ENCODE measurements at places on chromosomes 5 and 9.

DNA sequence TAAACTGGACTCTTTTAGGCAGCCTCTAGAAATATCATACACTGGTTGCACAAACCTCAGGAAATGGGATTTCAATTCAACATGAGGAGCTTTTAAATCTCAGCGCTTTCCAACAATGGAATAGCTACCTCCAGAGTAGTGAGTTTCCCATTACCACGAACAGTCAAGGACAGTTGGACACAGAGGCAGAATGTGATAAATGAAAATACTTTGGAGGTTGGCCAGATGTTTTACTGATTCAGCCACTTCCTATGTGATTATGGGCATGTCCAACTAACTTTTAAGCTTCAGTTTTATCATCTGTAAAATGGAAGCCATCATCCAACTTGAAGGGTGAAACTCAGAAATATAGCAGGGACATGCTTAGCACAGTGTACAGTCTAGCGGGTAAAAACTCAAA is 2.1 kb downstream of the FBXW2 start:
- no peak for DNase-seq

DNA sequence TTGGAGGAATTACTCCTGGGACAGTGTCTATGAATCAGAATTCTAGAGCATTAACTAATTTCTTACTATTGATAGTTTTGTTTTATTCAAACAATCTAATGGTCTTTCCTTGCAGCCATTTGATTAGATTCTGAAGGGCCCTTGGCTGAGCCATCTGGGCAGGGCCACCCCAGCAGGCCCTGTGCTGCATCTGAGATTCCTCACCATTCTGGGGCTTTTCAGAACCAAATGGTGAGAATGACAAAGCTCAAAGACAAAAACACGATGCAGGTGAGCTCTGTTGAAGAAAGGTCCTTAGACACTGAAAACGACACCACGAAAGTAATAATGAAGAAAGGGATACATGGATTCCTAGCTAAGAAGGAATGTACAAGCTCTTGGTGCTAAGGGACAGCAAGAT is 321.0 kb upstream of the IRX4 start:
- no peak for DNase-seq

DNA sequence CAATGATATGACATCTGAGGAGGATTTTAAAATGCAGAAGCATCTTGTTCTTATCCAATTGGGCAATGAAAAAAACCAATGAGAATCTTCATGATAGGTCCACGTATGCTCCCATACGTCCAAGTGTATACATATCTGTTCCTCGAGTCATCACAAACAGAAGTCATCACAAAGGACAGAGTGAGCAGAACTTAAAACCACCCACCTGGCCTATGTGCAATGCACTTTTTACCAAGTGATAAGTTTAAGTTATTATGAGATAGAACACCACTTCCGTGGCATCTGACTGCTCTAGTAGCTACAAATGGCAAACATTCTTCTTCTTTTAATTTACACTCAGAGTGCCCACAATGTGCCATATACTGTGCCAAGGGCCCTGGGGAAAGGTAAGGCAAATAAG is 82.4 kb downstream of the PPP2R2B start:
- no peak for DNase-seq

- no peak for DNase-seq
Observed at GRCh38 chr5:84602371-84602771, 217.7 kb upstream of the EDIL3 start.

DNA sequence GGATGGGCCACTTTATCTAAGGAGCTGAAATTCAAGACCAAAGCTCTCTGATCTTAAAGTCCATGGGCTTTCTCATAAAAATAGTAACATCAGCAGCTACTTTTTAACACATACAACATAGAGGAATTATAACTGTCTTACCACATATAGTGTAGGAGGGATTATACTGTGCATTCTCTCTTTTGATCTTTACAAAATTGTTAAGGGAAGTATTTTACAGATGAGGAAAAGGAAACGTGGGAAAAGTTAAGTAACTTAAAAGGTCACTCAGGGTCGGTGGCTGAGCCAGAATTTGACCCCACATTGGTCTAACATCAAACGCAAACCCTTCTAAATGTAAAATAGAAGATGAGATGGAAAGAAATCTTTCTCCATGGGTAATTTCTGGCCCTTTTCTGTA is 38.4 kb downstream of the ZNF608 start:
- no peak for DNase-seq

DNA sequence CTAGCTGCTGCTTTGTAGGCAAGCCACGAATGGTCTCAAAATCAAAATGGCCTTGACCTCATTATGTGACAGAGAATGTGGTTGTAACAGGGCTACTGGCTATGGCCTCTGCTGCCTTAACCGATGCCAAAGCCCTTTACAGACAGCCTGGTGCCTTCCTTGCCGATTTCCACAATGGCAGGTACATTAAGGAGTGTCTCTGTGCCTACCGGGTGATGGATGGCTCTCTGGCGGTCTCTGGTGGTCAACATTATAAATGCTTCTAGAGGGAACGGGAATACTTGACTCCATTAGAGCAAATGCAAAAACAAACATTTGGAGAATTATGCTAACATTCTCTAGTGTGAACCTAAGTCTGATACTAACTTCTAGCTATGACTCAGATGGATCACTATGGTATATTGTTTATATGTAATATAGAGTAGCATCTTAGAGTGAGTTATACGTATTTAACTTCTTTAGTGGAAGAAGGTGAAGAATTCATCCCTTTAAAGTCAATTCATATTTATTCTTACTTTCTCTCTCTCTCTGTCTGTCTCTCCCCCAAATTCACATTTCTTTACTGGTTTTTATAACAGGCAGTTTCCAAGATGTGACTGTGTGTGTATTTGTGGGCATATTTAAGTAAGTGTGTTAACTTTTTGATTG is 52.5 kb downstream of the RPS23 start:
- DNase-seq = peak; percentile 88

DNA sequence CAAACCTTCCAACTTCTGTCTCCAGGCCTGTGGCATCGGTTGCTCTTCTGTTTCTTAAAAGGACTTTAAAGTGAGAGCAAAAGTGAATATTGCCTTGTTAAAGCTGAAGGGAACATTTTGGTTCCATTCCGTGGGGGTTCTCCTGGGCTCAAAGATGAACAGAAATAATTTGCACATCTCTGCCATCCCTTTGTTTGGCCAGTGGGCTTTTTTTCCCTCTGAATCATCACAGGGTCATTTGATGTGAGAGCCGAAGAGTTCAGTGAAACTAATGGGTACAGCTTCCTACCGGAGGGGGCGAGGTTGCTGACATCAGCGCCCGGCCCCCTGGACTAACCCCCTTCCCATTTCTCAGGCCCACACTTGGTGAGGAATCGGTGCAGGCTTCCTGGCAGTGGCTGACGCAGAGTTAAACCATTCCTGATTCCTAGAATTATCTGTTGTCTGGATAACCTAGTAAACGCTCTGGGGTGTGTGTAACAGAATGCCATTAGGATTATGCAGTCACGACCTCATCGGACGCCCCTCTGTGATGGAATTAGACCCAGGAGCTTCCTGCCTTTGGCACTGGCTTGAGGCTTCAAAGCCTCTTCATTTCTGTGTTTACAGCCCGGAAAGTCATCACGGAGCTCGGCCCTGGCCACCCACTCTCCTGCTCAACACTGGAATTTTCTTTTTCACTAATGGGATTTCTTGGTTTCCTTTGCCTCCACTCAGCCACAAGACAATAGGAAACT is 61.6 kb upstream of the RPL26L1 start:
- no peak for DNase-seq

DNA sequence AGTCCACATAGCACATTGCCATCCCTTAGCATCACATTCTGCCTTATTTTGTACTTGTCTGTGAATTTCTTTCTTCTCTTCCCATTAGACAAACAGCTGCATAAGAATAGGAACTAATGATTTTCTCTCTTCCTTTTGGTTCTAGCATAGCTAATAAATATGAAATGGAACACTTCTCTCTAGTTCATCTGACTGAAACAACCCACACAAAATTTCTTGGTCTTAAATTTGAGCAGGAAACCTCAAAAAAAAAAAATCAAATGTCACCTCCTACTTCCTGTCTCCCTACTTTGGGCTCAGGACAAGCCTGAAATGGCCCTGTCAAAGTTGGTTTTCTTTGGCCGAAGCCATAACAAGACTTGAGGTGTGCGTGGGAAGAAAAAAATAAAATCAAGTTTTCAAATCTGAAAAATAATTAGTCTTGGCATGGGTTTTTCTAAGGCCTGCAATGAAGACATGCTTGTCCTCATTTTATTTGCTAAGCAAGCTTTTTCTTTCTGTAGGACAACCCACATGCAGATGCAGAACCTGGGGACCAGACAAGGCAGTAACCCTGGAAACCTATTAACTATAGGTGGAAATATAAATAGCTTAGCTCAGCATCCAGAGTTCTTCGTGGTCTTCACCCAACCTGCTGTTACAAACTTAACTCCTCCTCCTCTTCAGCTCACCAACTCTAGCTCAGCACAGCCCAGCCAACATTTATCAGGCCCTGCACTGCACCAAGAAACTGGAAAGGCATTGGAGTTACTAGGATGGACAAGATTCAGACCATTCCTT is 523.5 kb upstream of the KLF4 start:
- no peak for DNase-seq

GRCh38 chr5:98510143-98510985 is 263.1 kb upstream of the RGMB start:
- DNase-seq = peak; percentile 79

GRCh38 chr5:65695162-65695755 is 26.6 kb downstream of the SGTB start:
- no peak for DNase-seq

GRCh38 chr9:82991671-82992070 is 71.3 kb downstream of the RASEF start:
- DNase-seq = peak; percentile 31

GRCh38 chr5:127331890-127332649 is 41.5 kb downstream of the MEGF10 start:
- no peak for DNase-seq

GRCh38 chr5:122319897-122320296 is 7.9 kb downstream of the SNCAIP start:
- DNase-seq = no peak

GRCh38 chr5:156201788-156202403 is 125.1 kb upstream of the SGCD start:
- no peak for DNase-seq

DNA sequence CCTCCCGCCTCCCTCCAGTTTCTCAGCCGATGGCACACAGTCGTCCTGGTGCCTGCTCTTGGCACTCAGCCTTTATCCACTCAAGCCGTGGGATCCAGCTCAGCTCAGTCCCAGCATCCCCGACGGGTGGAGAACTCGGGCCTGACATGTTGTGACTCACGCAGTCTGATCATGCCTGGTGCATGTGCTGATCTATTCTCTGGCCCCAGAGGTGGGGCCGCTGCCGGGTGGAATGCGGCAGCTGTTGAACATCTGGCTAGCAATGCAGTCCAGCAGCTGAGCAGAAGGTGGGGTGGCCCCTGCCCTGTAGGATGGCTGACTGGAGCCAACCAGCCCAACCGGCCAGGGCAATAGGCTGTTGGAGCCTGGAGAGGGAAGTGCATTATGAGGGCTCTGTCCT is 1.7 kb upstream of the AIF1L start:
- DNase-seq = no peak

DNA sequence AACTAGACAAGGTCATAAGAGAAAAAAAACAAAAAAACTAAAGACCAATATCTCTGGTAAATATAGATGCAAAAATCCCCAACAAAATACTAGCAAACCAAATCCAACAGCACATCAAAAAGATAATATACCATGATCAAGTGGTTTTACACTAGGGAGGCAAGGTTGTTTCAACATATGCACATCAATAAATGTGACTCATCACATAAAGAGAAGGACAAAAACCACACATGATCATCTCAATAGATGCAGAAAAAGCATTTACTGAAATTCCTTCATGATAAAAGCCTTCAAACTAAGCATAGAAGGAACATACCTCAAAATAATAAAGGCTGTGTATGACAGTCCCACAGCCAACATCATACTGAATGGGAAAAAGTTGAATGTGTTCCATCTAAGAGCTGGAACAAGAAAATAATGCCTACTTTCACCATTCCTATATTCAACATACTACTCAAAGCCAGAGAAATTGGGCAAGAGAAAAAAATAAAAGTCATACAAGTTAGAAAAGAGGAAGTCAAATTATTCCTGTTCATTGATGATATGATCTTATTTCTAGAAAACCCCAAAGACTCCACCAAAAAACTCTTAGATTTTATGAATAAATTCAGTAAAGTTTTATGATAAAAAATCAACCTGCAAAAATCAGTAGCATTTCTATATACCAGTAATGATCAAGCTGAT is 72.2 kb upstream of the FAM169A start:
- no peak for DNase-seq

- peak; percentile 84 for DNase-seq
Observed at GRCh38 chr9:26856413-26857032, 36.1 kb downstream of the CAAP1 start.

GRCh38 chr5:164012371-164012770 is 507.0 kb downstream of the MAT2B start:
- no peak for DNase-seq

DNA sequence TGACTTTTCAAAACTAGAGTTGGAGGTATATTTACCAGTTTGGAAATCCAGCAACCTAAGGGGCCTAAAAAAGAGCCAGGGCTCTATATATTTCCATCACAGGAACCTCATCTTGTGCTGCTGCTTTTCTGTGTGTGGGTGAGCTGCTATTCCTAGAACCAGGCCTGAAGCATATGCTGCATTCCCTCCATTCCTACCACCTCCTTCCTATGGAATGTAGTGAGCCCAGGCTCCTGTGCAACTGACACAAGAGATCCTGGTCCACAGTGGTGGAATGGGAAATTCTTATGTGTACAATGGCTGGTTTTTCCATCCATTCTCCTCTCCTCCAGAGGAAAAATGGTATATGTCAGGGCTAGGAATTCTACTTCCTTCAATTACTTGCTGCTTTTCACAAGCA is 39.1 kb downstream of the SPEF2 start:
- DNase-seq = no peak

GRCh38 chr9:95598236-95598635 is 81.5 kb upstream of the PTCH1 start:
- DNase-seq = no peak

DNA sequence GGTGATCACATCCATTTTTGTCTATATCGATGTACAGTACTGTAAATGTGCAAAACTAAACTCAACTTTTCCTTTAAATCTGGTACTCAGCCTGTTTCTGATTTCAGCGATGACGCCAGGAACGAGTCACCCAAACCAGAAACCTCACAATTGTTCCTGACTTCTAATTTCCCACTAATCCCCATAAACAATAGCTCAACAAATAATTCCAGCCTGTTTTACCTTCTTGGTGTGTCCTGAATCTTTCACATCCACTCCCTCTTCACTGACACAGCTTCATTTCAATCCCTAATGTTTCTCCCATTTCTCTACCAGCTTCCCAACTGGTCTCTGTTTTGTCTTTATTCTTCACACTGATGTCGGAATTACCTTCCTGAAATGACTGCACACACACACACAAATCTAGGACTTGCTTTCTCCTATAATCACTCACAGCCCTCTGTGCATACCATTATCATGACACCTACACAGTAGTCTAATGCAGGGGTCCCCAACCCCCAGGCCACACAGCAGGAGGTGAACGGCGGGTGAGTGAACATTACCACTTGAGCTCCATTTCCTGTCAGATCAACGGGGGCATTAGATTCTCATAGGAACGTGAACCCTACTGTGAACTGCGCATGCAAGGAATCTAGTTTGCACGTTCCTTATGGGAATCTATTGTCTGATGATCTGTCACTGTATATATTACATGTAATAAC is 97.8 kb upstream of the SLC30A5 start:
- DNase-seq = no peak

- DNase-seq = no peak
Observed at GRCh38 chr5:100472091-100472490, 63.1 kb upstream of the FAM174A start.

- DNase-seq = peak; percentile 50
Observed at GRCh38 chr5:143066556-143067281, 296.5 kb downstream of the ARHGAP26 start.
